ENCODE measurements at places on chromosomes 1 and 21.
A peak's percentile ranks its signal among the peaks of the same experiment; 100 is the strongest.

DNA sequence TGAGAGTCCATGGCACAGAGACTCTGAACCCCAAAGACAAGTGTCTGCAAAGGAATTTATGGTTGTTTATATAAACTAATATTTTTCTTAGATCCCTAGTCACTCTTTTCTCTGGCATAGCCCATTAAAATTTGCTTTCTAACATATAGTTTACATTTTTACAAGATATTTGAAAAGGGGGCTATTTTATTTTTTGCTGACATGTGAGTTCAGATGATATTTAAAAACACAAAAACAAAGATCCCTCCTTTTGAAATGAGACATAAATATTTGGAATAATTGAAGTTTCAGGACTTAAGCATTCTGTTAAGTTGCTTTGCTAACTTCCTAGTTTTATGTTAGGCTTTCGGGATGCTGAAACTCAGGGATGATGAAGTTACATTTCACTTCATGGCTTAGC, 86.1 kb downstream of the CDC14A start:
- no peak for DNase-seq
- H3K4me1 ChIP-seq: no peaks in the 10 kb centered on the region
- no peaks in the 10 kb centered on the region for H3K27me3 ChIP-seq

DNA sequence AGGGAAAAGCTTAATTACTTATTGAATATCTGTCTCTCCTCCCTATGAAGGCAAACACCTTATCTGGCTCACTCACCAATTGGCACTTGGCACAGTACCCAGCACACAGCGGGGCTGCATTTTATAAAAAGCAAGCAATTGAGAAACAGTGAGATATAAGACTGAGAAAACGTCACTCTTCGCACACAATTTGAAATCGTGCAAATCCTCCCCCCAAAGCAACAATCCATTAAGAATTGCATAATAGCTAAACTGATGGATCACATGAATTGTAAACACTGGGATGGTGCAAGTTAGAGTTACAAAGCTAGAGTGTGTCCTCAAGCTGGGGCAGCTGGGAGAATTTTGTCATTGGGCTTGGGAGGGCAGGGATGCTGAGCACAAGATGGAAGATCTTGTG, 27.1 kb downstream of the PRDX6 start:
- H3K36me3 ChIP-seq: no peaks in the 10 kb centered on the region
- no peak overlapping the region for H3K4me3 ChIP-seq
- peaks cover 12% of the 10 kb centered on the region for H3K4me1 ChIP-seq
- H3K27me3 ChIP-seq: no peaks in the 10 kb centered on the region
- no peak overlapping the region for H3K27ac ChIP-seq

- H3K27ac ChIP-seq: no peak overlapping the region
- H3K4me3 ChIP-seq: no peak overlapping the region
- H3K27me3 ChIP-seq: no peaks in the 10 kb centered on the region
- no peaks in the 10 kb centered on the region for H3K36me3 ChIP-seq
- DNase-seq: no peak
- no peaks in the 10 kb centered on the region for H3K4me1 ChIP-seq
Measured at GRCh38 chr1:39992234-39992633, 37.3 kb downstream of the MFSD2A start.

- no peak for DNase-seq
- peak overlapping the region; percentile 95 for H3K27ac ChIP-seq
- peak overlapping the region; percentile 18 for H3K4me3 ChIP-seq
- H3K4me1 ChIP-seq: no peaks in the 10 kb centered on the region
- H3K36me3 ChIP-seq: no peaks in the 10 kb centered on the region
- H3K27me3 ChIP-seq: no peaks in the 10 kb centered on the region
Measured at GRCh38 chr1:27152004-27152828, 2.7 kb downstream of the SLC9A1 start.

DNA sequence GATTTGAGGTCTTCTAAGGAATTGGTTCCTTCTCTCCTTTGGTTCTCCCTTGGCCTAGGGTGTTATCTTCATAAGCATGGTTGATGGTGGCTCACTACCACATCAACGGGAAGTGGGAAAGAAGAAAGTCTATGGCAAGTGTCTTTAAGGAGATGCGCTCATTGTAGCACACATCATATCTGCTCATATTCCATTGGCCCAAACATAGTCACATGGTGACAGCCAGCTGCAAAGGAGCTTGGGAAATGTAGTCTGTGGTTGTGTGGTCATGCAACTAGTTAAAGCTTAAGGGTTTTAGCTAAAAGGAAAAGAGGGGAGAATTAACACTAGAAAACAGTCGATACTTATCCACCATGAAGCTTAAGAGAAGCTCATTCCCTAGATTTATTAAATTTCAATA, 11.4 kb upstream of the MRPS6 start:
- H3K27me3 ChIP-seq: no peaks in the 10 kb centered on the region
- no peaks in the 10 kb centered on the region for H3K4me1 ChIP-seq
- H3K4me3 ChIP-seq: no peak overlapping the region
- no peak for DNase-seq

GRCh38 chr1:161250829-161251228, 7.7 kb upstream of the PCP4L1 start:
- no peak overlapping the region for H3K4me3 ChIP-seq
- DNase-seq: no peak
- no peaks in the 10 kb centered on the region for H3K36me3 ChIP-seq
- H3K4me1 ChIP-seq: no peaks in the 10 kb centered on the region
- no peak overlapping the region for H3K27ac ChIP-seq
